ENCODE measurements at places on chromosomes 1 and 21.
A peak's percentile ranks its signal among the peaks of the same experiment; 100 is the strongest.

- DNase-seq: no peak
Measured at GRCh38 chr21:45802425-45802824, 158.9 kb downstream of the PCBP3 start.

- DNase-seq: no peak
Measured at GRCh38 chr1:174367892-174368291, 79.9 kb upstream of the GPR52 start.

- DNase-seq: peak; percentile 16
Measured at GRCh38 chr1:67468066-67468718, 38.0 kb upstream of the SERBP1 start.

- no peak for DNase-seq
Measured at GRCh38 chr1:62637392-62638105, 40.2 kb downstream of the ANGPTL3 start.

GRCh38 chr1:212178851-212179250 is 106.4 kb upstream of the PPP2R5A start:
- DNase-seq: peak; percentile 47

DNA sequence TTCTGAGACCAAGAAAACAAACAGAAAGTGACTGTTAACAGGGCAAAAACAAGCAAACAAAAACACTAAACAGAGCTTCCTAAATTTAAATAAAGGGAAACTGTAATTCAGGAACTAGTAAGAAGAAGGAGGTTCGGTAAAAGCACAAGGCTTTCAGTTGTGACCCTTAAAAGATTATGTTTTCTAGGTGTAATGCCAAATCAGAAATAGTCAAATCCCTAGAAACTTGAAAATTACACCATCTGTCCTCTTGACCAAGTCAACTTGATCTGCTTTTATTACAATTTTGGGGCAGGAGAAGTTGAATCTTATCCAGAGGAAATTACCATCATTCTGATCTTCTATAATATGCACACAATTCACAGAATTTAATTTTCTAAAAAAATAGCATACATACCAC is 754.0 kb upstream of the ADGRL4 start:
- no peak for DNase-seq

Data from AG10803 (cell line).